Stimulated activated CD4-positive, alpha-beta T cell treated with anti-CD3 and anti-CD28 coated beads, TNF-alpha, amount 100 ng/mL, for 24 hours (primary cell): ENCODE measurements at places on chromosomes 6 and 20.

DNA sequence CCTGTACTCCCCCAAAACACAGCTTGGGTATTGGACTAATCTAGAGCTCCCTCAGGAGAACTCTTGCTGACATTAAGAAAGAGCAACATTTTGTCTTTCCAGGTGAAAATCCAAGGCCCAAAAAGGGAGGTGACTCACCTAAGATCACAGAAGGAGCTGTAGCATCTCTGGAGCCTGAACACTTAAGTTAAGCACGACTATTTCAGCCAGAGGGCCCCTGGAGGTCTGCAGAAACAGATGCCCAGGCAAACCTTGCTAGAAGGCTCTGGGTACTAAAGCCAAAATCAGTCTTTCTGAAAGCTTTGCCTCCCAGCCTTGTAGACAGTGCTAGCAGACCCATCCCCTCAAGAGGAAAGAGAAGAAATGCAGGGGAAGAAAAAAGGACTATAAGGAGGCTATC lies 8.8 kb downstream of the EDN1 start:
- no peak for DNase-seq

- DNase-seq = peak; percentile 43
Observed at GRCh38 chr6:106102034-106102433, 15.9 kb downstream of the PRDM1 start.

GRCh38 chr6:35173427-35174087 lies 32.4 kb upstream of the TCP11 start:
- no peak for DNase-seq

GRCh38 chr6:78594668-78595066 lies 272.7 kb upstream of the IRAK1BP1 start:
- DNase-seq = no peak

DNA sequence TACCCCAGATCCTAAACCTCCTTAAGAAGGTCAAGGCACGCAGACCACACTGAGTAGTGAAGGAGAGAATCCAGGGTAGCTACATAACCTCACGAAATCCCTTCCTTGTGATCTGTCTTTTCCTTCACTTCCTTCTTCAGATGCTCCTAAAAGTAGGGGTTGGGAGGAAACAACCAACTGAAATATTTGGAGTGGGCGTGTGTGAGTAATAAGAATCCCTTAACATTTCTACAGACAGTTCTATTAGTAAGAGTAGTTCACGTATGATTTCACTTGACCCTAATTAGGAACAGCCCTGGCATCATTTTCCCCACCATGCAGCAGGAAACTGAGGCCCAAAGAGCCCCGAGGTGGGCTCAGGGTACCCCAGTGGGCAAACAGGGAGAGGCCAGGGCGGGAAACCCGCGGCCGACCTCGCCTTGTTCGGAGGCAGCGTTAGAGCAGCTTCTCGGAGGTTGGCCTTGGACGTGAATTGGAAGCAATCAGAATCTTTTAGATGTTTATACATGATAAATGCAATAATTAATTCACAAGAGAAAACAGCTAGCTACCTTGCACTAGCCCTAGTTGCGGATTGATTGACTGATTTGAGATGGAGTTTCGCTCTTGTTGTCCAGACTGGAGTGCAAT lies 859 bp upstream of the RAE1 start:
- DNase-seq = no peak

DNA sequence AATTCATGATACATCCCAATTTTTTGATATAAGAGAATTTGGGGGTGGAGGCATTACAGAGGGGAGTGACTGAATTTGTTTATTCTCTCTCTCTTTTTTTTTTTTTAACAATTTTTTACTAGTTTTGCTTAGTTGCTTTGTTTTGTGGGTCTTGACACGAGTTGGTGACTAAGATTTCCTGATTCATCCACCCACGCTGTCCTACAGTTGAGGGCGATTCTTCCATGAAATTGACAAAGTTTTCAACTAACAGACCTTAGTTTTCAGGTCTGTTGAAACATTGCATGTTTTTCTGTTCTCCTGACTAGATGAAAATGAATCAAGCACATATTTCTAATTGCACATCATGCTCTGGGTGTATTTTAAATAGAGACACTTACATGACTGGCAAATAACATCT lies 613.8 kb downstream of the TFAP2B start:
- DNase-seq = no peak

GRCh38 chr6:106446983-106447382 lies 86.5 kb downstream of the CRYBG1 start:
- DNase-seq = no peak

DNA sequence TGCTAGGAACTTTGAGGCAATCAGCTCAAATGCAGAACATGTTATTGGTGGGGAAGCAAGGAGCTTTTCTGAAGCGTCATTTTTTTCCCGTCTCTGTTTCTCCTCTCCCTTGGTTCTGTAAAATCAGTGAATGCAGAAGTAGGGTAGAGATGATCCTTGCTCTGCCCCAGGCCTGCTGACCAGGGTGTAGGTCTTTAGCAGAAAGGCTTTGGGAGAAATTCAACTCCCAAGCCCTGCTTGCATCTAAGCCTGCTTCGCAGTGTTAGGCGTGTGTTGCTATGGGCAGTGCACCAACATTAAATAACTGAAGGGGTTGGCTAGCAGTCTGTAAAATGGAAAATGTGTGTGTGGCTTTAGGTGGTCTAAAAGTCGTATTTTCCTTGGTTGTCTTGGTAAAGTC lies 45.9 kb downstream of the SASH1 start:
- DNase-seq = no peak

- no peak for DNase-seq
Observed at GRCh38 chr6:129623008-129623732, 86.8 kb downstream of the ARHGAP18 start.

DNA sequence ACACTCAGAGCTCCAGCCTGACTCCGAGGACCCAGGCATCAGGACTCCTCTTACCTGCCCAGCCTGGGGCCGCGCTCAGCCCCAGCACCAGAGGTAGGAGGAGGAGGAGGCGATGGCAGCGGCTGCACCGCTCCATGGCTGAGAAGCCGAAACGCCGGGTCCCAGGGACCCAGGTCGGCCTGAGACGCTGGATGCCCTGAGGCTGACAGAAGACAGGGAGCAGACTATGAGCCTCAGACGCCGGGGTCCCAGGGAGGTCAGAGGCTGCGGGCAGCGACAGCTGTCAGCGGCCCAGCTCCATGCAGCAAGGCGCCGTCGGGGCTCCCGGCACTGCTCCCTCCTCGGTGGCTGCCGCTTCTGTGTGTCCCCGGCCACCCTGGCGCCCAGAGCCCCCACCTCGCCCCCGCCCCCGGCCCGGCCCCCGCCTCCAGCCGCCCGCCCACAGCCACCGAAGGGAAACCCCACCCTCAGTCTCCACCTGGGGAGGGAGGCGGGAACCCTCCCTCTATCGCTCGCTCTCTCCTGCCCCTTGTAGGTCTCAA lies at the start of gene COL11A2:
TSS of gene COL11A2 (minus strand) at position 363 of the 542 bp plus-strand sequence. CDS start at position 136, 227 bp downstream.
- DNase-seq = no peak
